ENCODE measurements at places on chromosomes 5 and 9. TPM values are rescaled to one million over a fixed set of nuclear protein-coding genes. Genes with fewer than 3 reads are reported as not detected.

- H3K4me1 ChIP-seq = peaks cover 2% of the 10 kb centered on the region
- no peaks in the 10 kb centered on the region for H3K27me3 ChIP-seq
- no peak overlapping the region for H3K4me3 ChIP-seq
- DNase-seq = peak; percentile 4
Measured at GRCh38 chr5:79416499-79416898, 97.4 kb downstream of the HOMER1 start.

GRCh38 chr5:39213447-39214207 lies 5.7 kb downstream of the FYB1 start:
- H3K36me3 ChIP-seq = no peaks in the 10 kb centered on the region
- H3K27me3 ChIP-seq = peaks cover 2% of the 10 kb centered on the region
- H3K4me1 ChIP-seq = no peaks in the 10 kb centered on the region
- DNase-seq = no peak

- no peak for DNase-seq
- no peaks in the 10 kb centered on the region for H3K36me3 ChIP-seq
- H3K4me3 ChIP-seq = no peak overlapping the region
- H3K27ac ChIP-seq = no peak overlapping the region
- H3K27me3 ChIP-seq = peaks cover 51% of the 10 kb centered on the region
- H3K4me1 ChIP-seq = peaks cover 2% of the 10 kb centered on the region
Measured at GRCh38 chr9:124769549-124770358, 1.4 kb downstream of the NR6A1 start.

DNA sequence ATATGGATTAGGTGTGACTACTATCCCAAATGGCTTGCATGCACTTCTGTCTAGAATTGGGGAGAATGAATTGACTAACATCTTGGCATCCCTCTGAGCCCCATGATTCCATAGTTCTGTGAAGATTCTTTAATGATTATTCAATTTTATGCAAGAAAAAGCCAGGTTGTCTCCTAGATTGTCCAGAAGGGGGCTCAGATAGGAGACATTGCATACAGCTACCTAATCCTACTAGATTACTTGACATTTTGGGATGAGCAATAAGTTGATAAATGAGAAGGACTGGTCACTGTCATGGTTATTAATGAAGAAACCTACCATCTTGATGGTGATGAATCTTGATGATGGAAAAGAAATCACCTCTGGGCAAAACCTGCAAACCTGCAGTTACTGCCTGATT lies 117.0 kb downstream of the CARTPT start:
- H3K4me1 ChIP-seq = no peaks in the 10 kb centered on the region
- H3K36me3 ChIP-seq = no peaks in the 10 kb centered on the region
- no peak overlapping the region for H3K27ac ChIP-seq
- no peak overlapping the region for H3K4me3 ChIP-seq

GRCh38 chr9:128479262-128479661 lies 23.5 kb downstream of the ODF2 start:
- H3K36me3 ChIP-seq = peaks cover 29% of the 10 kb centered on the region
- no peaks in the 10 kb centered on the region for H3K27me3 ChIP-seq
- H3K4me3 ChIP-seq = no peak overlapping the region
- no peak for DNase-seq

GRCh38 chr5:131286400-131286715 lies 22.5 kb downstream of the CDC42SE2 start:
- DNase-seq = no peak
- no peaks in the 10 kb centered on the region for H3K4me1 ChIP-seq
- H3K4me3 ChIP-seq = no peak overlapping the region
- H3K27ac ChIP-seq = no peak overlapping the region
- H3K36me3 ChIP-seq = peaks cover 2% of the 10 kb centered on the region
- H3K27me3 ChIP-seq = no peaks in the 10 kb centered on the region

- H3K4me3 ChIP-seq = no peak overlapping the region
- no peak for DNase-seq
- no peaks in the 10 kb centered on the region for H3K27me3 ChIP-seq
- H3K27ac ChIP-seq = no peak overlapping the region
Measured at GRCh38 chr5:81214848-81215247, 18.3 kb upstream of the CKMT2 start.

DNA sequence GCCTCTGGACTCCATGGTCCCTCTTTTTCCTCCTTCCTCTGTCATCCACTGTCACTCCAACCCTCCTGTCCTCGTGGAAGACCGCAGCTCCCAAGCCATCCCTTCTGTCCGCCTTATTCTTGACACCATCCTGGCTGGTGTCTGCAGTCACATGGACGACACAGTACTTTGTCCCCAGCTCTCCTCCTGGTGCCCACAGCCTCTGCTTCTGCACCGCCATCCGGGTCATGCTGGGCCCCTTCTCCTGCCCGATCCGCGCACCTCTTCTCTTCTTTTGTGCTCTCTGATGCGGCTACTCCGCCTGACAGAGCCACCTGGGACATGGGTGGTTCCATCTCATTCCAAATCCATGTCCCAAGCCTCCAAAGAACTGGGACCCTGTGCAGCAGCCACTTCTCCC lies 22.5 kb downstream of the ROPN1L start:
- no peaks in the 10 kb centered on the region for H3K36me3 ChIP-seq
- peaks cover 4% of the 10 kb centered on the region for H3K27me3 ChIP-seq
- no peak overlapping the region for H3K27ac ChIP-seq
- no peak overlapping the region for H3K4me3 ChIP-seq
- peaks cover 13% of the 10 kb centered on the region for H3K4me1 ChIP-seq

DNA sequence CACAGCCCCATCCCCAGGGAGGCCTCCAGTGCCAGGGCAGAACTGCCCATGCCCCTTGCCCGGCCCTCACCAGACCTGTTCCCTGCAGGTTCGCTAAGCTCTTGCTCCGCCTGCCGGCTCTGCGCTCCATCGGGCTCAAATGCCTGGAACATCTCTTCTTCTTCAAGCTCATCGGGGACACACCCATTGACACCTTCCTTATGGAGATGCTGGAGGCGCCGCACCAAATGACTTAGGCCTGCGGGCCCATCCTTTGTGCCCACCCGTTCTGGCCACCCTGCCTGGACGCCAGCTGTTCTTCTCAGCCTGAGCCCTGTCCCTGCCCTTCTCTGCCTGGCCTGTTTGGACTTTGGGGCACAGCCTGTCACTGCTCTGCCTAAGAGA lies 110.1 kb downstream of the RXRA start:
- no peak for DNase-seq
- H3K27me3 ChIP-seq = no peaks in the 10 kb centered on the region
- no peak overlapping the region for H3K4me3 ChIP-seq
- no peak overlapping the region for H3K27ac ChIP-seq

DNA sequence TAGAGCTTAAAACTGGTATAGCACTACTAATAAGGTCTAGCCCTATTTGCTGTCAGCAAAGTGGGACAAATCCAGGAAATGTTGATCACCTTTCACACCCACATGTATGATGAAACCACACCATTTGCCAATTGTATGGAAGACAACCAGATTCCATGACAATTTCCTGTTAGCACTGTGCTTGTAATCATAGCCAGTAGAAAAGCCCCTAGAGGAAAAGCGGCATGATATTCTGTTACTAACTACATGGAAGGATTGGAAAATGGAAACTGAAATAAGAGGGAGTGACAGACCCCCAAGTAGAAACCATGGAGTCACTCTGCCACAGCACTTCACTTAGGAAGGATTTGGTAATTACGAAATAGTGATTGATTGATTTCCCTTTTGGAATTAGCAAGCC lies 923 bp downstream of the SPATA6L start:
- no peak overlapping the region for H3K4me3 ChIP-seq
- DNase-seq = peak; percentile 45
- H3K27me3 ChIP-seq = no peaks in the 10 kb centered on the region

- H3K4me3 ChIP-seq = no peak overlapping the region
- no peaks in the 10 kb centered on the region for H3K36me3 ChIP-seq
- no peaks in the 10 kb centered on the region for H3K27me3 ChIP-seq
Measured at GRCh38 chr5:62139741-62140140, 166.3 kb upstream of the KIF2A start.

GRCh38 chr5:154311362-154311761 lies 120.8 kb downstream of the GALNT10 start:
- peaks cover 10% of the 10 kb centered on the region for H3K4me1 ChIP-seq
- no peak overlapping the region for H3K4me3 ChIP-seq
- H3K36me3 ChIP-seq = no peaks in the 10 kb centered on the region
- H3K27ac ChIP-seq = no peak overlapping the region

- no peak for DNase-seq
- no peaks in the 10 kb centered on the region for H3K4me1 ChIP-seq
- H3K27me3 ChIP-seq = no peaks in the 10 kb centered on the region
- H3K36me3 ChIP-seq = no peaks in the 10 kb centered on the region
- no peak overlapping the region for H3K27ac ChIP-seq
Measured at GRCh38 chr5:60805463-60805862, 38.6 kb downstream of the ELOVL7 start.

GRCh38 chr9:29806937-29807618 lies 2233.8 kb upstream of the C9orf72 start:
- no peaks in the 10 kb centered on the region for H3K4me1 ChIP-seq
- H3K36me3 ChIP-seq = no peaks in the 10 kb centered on the region
- H3K4me3 ChIP-seq = no peak overlapping the region
- DNase-seq = no peak
- no peaks in the 10 kb centered on the region for H3K27me3 ChIP-seq

DNA sequence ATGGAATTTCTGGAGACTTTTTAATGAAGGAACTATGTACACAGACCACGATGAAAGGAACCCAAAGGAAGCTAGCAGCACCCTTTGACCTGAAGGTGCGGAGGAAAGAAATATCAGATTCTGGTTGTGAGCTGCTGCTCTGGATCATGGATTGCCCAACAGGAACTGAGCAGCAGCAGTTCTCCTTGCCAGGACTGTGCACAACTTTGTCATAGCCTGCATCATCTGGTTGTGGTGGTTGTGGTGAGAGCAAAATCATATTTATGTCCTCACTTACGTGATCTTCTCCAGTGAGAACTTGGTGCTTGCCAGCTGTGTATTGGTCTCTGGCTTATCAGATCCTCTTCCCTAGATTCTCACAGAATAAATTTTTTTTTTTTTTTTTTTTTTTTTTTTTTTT lies 70.7 kb upstream of the LPAR1 start:
- no peaks in the 10 kb centered on the region for H3K4me1 ChIP-seq
- no peak overlapping the region for H3K4me3 ChIP-seq
- H3K36me3 ChIP-seq = no peaks in the 10 kb centered on the region

DNA sequence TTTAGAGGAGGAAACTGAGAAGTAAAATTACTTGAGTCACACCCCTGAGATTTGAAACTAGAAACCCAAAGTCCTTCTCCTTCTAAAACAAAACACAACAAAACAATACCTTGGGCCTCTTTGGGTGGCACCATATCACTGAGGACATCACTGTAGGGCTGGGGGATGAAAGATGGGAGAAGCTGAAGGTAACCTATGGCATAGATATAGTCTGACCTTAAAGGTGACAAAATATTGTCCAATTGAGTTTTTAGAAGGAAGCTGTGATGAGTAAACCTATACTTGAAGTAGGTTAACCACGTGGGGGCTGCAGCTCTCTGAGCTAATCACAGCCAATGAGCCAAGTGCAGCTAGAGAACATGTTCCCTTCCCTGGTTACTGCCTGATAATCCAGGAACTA lies 167.4 kb upstream of the CD180 start:
- peaks cover 2% of the 10 kb centered on the region for H3K27me3 ChIP-seq
- no peaks in the 10 kb centered on the region for H3K36me3 ChIP-seq
- no peaks in the 10 kb centered on the region for H3K4me1 ChIP-seq
- H3K4me3 ChIP-seq = no peak overlapping the region
- H3K27ac ChIP-seq = no peak overlapping the region
- no peak for DNase-seq

DNA sequence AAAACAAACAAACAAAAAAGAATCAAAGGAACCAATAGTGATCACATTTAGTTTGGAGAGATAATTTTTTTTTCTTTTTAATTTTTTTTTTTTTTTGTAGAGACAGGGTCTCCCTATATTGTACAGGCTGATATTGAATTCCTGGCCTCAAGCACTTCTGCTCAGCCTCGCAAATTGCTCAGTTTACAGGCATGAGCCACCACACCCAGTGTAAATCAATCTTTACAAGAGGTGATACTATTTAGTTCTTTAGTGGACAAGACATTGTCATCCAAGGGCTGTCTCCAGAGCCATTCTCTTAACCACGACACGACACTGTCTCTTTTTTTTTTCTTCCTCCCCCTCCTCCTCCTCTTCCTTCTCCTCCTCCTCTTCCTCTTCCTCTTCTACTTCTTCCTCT lies 29.6 kb downstream of the ERAP2 start:
- no peak for DNase-seq
- no peaks in the 10 kb centered on the region for H3K27me3 ChIP-seq
- no peak overlapping the region for H3K4me3 ChIP-seq

DNA sequence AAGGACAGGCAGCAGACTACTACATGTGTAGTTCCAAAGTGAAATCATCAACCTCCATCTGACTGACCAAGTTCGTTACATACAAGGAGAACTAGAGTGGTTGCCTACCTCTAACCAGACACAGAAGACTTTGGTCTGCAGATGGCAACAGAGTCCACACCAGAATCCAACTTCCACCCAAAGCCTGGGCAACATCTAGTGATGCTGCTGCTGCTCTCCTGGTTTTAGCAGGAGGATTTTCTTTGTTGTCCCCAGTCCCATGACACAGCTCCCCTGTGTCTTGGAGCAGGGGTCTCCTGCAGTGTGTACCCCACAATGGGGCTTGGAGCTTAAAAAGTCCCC lies 46.4 kb upstream of the APC start:
- no peaks in the 10 kb centered on the region for H3K36me3 ChIP-seq
- no peak overlapping the region for H3K4me3 ChIP-seq
- H3K4me1 ChIP-seq = no peaks in the 10 kb centered on the region
- H3K27me3 ChIP-seq = peaks cover 2% of the 10 kb centered on the region

DNA sequence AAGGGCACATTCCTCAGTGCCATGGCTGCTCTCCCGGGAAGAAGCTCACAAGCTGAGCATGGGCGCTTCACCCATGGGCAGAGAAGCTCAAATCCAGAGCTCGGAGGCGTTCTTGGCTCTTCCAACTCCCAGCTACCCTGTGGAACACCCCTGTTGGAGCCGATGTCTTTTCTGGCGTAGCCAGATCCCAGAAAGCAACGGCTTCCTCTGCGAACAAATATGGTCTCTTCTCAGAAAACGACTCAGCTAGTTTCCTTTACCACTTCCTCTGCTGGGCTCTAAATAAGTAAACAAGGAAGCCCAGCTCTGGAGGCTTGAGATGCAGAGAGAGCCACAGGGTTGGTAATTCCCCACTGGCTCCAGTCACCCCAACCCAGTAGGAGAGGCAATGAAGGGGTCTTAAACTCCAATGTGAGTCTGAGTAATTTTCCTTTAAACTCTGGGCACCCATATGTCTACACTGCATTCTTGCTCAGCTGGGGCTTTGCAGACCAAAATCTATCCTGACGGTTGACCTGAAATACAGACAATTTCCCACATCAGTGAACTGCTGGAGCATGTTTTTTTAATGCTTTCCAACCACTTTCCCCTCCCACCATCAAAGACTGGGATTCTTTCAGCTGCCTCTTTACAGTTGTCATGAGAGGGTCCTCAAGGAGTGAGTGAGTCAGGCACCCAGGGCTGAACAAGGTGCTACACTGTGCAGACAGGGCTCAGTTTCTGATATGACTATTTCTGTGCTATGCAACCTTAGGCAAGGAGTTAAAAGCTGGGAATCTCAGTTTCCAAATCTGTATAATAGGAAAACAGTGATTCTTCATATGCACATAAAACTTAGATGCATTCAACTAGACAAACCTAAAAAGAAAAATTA lies at the start of gene LCP2:
Gene LCP2 (minus strand): TSS at position 189 of the 874 bp plus-strand sequence. CDS start 166 bp downstream, at position 23.
- no peak within 1 kb of the TSS for H3K27ac ChIP-seq
- no peak within 1 kb of the TSS for H3K4me3 ChIP-seq
- no peak for DNase-seq

The NNT gene
- 58.0 TPM for total RNA-seq

The PPP1R26 gene
- 3.8 TPM for total RNA-seq

The TXNDC8 gene
- not detected for total RNA-seq

The PSMB7 gene
- 369 TPM for total RNA-seq

The IZUMO3 gene
- total RNA-seq = not detected

The FOXD4L6 gene
- total RNA-seq = not detected

The SNCAIP gene
- total RNA-seq = 22.5 TPM

The PTPN3 gene
- 0.72 TPM for total RNA-seq

The DMAC1 gene
- total RNA-seq = 9.4 TPM

The CTXN3 gene
- not detected for total RNA-seq

The PRDM9 gene
- total RNA-seq = not detected

The CER1 gene
- not detected for total RNA-seq

The SLCO6A1 gene
- not detected for total RNA-seq

The ACO1 gene
- total RNA-seq = 158 TPM
